ENCODE measurements at places on chromosomes 5 and 9.

GRCh38 chr9:98998441-98999151, 54.9 kb downstream of the COL15A1 start:
- peak; percentile 80 for DNase-seq
- H3K4me3 ChIP-seq = peak overlapping the region; percentile 15
- peaks cover 21% of the 10 kb centered on the region for H3K27me3 ChIP-seq
- H3K4me1 ChIP-seq = peaks cover 22% of the 10 kb centered on the region
- peak overlapping the region; percentile 57 for H3K27ac ChIP-seq
- no peaks in the 10 kb centered on the region for H3K36me3 ChIP-seq

DNA sequence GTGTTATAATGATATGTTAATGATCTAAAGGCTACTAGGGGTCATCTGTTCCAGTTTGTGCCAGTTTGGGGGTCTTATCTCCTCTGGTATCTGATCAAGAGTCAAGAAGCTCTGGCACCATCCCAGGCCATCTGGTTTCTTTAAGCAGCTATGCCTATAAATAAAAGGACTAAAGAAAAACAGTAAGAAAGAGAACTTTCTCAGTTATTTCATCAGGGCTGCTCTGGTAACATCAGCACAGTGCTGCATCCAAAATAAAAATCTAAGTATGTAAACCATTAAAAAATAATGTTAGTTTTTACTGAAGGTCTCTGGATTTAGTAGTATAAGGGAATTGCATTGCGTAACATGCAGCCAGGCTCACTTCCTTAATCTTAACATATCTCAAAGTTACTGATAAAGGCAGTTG, 185.0 kb downstream of the NR2F1-AS1 start:
- peaks cover 9% of the 10 kb centered on the region for H3K36me3 ChIP-seq
- no peak for DNase-seq
- H3K4me3 ChIP-seq = no peak overlapping the region
- H3K27me3 ChIP-seq = no peaks in the 10 kb centered on the region

GRCh38 chr5:31033295-31033694, 160.2 kb upstream of the CDH6 start:
- no peak overlapping the region for H3K27ac ChIP-seq
- no peak overlapping the region for H3K4me3 ChIP-seq
- no peaks in the 10 kb centered on the region for H3K36me3 ChIP-seq
- no peaks in the 10 kb centered on the region for H3K27me3 ChIP-seq
- no peak for DNase-seq

DNA sequence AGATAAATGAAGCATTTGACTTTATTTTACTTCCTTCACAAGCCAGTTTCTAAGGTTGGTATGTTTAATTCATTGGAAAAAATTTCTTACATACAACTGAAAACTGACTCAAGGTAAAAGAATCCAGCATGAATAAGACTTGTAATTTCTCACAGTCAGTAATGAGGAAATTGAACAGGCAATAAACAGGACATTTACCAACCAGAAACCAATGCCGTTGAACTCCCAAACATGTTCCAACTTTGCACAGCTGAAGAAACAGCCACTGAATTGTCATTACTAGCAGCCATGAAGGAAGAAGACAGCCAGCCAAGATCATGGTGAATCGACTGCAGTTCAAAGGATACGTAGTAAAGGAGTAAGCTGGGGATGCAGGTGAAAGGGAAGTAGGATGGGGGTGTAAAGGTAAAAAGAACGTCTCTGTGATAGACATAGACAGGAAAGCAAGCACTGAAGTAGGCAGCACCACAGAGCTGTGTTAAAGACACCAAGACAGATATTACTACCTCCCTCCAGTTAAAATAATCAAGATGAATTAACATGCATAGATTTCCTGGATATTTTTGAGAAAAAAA, 21.3 kb upstream of the SLC12A2 start:
- no peaks in the 10 kb centered on the region for H3K36me3 ChIP-seq
- H3K27me3 ChIP-seq = no peaks in the 10 kb centered on the region
- peaks cover 19% of the 10 kb centered on the region for H3K4me1 ChIP-seq

DNA sequence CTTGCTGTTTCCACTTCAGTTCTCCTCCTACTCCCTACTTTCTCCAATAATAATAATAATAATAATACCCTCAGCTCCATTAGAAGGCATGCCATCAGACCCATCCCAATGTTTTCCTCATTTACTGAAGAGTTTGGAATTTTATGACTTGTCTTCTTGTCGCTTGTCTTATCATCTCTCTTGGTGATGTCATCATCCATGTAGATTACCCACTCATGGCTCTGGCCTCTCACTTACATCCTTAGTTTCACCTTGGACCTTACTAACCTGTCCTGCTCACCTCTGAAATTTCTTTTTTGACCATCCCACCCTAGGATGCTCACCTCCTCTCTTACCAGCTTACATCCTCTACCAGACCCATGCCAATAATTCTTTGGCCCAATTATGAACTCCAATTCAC, 329.3 kb downstream of the ACTL7B start:
- H3K27me3 ChIP-seq = peaks cover 10% of the 10 kb centered on the region
- no peak overlapping the region for H3K27ac ChIP-seq
- DNase-seq = no peak
- no peak overlapping the region for H3K4me3 ChIP-seq

DNA sequence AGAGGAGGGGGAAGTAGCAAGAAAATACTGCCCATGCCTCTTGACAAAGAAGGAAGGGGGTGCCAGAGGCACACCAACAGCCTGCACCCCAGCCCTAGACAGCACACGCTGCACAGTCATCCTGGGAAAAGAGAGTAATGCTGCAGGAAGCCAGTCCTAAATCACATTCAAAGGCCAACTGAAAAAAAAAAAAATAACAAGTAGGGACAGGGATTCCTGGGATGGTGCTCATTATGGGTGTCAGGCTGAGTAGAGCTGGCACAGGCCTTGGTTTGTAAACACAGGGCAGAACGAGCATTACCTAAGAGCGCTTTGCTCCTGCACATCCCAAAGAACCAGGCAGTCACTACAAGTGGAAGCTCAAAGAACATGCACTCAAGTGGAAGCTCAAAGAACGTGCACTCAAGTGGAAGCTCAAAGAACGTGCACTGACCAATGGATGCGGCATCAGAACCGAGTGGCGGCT, 7.8 kb downstream of the RAPGEF1 start:
- peaks cover 2% of the 10 kb centered on the region for H3K36me3 ChIP-seq
- H3K4me1 ChIP-seq = peaks cover 61% of the 10 kb centered on the region
- no peak overlapping the region for H3K4me3 ChIP-seq

- H3K27me3 ChIP-seq = no peaks in the 10 kb centered on the region
- H3K27ac ChIP-seq = peak overlapping the region; percentile 67
- peak overlapping the region; percentile 60 for H3K4me3 ChIP-seq
- DNase-seq = peak; percentile 74
Measured at GRCh38 chr5:124651663-124652513, 94.6 kb downstream of the ZNF608 start.

- H3K27me3 ChIP-seq = no peaks in the 10 kb centered on the region
- H3K4me3 ChIP-seq = no peak overlapping the region
- peaks cover 10% of the 10 kb centered on the region for H3K4me1 ChIP-seq
- no peak overlapping the region for H3K27ac ChIP-seq
- peaks cover 10% of the 10 kb centered on the region for H3K36me3 ChIP-seq
Measured at GRCh38 chr5:57267805-57268204, 93.9 kb downstream of the GPBP1 start.

DNA sequence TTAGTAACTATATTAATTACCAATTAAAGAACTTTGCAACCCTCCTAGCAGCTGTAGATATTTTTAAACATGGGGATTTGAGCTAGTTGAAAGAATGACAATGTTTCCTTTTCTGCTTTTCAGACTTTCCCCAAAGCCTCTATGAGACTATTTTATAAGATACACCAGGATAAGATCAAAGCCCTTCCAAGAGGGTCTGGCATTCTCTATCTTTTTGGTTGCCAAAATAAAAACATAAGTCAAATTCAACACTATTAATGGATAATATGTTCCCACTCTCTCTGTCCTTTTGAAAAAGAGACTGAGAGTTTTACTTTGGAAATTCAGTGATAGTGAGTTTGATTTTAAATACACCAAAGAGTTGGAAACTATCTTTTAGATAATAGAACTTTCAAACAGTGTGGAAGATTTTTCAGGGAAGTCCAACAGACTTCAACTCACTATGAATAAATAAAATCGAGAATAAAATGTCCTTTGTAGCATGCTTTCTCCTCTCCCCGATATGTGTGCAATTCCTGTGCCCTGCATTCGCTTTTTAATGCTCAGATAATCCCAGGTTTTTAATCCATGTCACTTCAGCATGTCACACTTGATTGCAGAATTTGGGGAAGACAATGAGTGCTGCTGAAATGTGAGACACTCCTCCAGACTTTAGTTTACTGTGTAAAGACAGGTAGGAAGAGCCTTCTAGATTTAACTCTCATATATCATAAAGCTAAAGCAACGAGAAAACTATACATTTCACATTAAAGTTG, 1095.7 kb upstream of the DMAC1 start:
- DNase-seq = no peak
- H3K4me3 ChIP-seq = peak overlapping the region; percentile 9
- H3K4me1 ChIP-seq = peaks cover 15% of the 10 kb centered on the region
- H3K27me3 ChIP-seq = peaks cover 2% of the 10 kb centered on the region

- peaks cover 25% of the 10 kb centered on the region for H3K4me1 ChIP-seq
- no peaks in the 10 kb centered on the region for H3K27me3 ChIP-seq
- no peak overlapping the region for H3K27ac ChIP-seq
- DNase-seq = no peak
- no peaks in the 10 kb centered on the region for H3K36me3 ChIP-seq
Measured at GRCh38 chr5:157828944-157829639, 29.9 kb downstream of the CLINT1 start.

GRCh38 chr5:16057277-16057676, 122.3 kb downstream of the MARCHF11 start:
- DNase-seq = no peak
- peaks cover 7% of the 10 kb centered on the region for H3K4me1 ChIP-seq
- no peak overlapping the region for H3K4me3 ChIP-seq
- no peaks in the 10 kb centered on the region for H3K36me3 ChIP-seq
- peaks cover 27% of the 10 kb centered on the region for H3K27me3 ChIP-seq
- H3K27ac ChIP-seq = no peak overlapping the region

DNA sequence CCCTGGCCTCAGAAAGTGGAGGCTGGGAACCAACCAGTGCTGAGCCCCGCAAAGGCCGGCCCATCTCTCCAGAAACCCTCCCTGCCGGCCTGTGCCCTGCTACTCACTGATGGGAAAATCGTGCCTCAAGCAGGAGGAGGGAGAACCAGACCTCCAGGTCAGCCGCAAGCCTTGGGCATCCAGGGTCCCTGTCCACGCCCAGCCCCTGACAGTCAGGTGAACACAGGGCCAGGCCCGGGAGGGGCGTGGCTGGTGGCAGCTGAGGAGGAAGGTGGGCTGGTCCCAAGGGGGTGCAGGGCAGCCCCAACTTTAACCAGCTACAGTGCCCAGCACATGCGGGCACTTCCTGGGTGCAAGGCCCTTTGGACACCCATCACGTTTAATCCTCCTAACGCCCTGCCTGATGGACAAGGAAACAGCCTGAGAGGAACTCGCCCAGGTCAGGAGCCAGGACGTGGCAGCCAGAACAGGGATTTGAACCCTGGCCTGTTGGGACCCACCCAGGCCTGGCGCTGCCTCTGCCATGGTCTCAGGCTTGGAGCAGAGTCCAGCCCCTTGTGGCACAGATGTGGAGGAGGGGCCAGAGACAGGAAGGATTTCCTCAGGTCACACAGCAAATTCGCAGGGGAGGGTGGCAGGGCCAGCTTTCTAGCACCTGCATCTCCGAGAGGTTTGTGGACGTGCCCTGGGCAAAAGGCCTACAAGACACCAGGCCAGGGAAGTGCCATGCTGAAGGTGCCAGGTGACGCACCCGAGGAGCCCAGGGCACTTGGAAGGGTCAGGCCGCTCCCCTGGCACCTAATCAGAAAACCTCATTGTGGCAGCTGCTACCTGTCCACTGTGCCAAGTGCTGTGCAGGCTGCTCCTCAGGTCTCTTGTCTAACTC, 4.5 kb downstream of the RALGDS start:
- no peak overlapping the region for H3K27ac ChIP-seq
- H3K36me3 ChIP-seq = no peaks in the 10 kb centered on the region
- H3K4me3 ChIP-seq = no peak overlapping the region
- no peak for DNase-seq
- no peaks in the 10 kb centered on the region for H3K27me3 ChIP-seq
- H3K4me1 ChIP-seq = peaks cover 44% of the 10 kb centered on the region

GRCh38 chr5:172559004-172559932, 81.8 kb upstream of the NEURL1B start:
- peaks cover 49% of the 10 kb centered on the region for H3K4me1 ChIP-seq
- DNase-seq = peak; percentile 55
- no peaks in the 10 kb centered on the region for H3K36me3 ChIP-seq
- H3K27me3 ChIP-seq = peaks cover 4% of the 10 kb centered on the region
- peak overlapping the region; percentile 13 for H3K4me3 ChIP-seq

GRCh38 chr9:127336506-127337352, 60.2 kb upstream of the SLC2A8 start:
- no peak for DNase-seq
- H3K4me1 ChIP-seq = peaks cover 38% of the 10 kb centered on the region
- no peak overlapping the region for H3K4me3 ChIP-seq
- H3K27me3 ChIP-seq = peaks cover 2% of the 10 kb centered on the region
- peaks cover 44% of the 10 kb centered on the region for H3K36me3 ChIP-seq

GRCh38 chr5:148733601-148734438, 79.5 kb upstream of the HTR4 start:
- peaks cover 26% of the 10 kb centered on the region for H3K4me1 ChIP-seq
- H3K27me3 ChIP-seq = peaks cover 23% of the 10 kb centered on the region
- no peak overlapping the region for H3K4me3 ChIP-seq

DNA sequence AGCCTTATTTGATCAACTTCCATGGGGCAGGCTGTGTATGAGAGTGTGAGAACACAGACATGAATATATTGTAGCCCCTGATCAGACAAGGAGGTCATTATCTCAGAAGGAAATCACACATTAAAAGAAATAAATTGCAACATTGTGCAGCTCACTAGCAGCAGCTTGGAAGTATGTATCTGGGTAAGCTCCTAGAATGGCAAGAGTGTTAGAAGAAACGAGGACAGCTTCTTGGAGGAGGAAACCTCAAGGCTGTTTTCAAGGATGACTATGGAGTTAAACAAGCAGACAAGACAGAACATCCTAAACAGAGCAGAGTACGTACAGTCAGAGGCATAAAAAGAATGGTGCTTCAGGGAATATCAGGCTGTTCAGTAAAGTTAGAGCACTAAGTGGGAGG, 511.0 kb downstream of the SLCO4C1 start:
- H3K27me3 ChIP-seq = peaks cover 17% of the 10 kb centered on the region
- DNase-seq = no peak
- H3K36me3 ChIP-seq = no peaks in the 10 kb centered on the region
- H3K4me1 ChIP-seq = no peaks in the 10 kb centered on the region
- H3K27ac ChIP-seq = no peak overlapping the region

DNA sequence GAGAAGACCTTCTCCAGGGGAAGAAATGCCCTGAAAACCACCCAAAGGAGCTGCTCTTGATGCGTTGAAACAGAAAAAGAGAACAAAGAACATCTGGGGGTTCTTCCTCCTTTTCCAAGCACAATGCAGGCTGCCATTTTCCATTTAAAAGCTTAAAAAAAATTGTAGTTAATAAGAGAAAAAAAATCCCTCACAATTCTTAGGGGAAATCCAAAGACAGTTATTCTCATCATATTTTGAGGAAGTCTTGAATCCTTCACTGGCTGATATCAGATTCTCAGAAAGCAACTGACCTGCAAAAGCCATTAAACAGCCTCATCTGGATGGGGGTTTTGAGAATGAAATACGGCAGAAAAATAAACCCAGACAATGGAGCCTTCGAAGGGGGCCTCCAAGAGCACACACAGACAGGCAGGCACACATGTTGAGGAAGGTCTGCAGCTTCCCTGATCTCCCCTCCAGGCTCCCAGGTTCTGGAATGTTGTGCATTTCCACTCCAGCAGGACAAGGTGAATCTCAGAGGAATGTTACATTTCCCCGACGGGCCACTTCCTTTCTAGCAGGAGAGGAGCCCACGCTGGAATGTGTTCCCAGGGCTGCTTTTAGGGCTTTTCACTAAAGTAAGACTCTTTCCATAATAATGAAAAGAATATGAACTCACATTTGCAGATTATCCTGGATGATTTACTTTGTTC, 159.4 kb upstream of the S1PR3 start:
- H3K27me3 ChIP-seq = no peaks in the 10 kb centered on the region
- H3K4me3 ChIP-seq = no peak overlapping the region
- peak overlapping the region; percentile 13 for H3K27ac ChIP-seq
